PC-3 (cell line): ENCODE measurements at places on chromosomes 16 and 17. TPM values are rescaled to one million over a fixed set of nuclear protein-coding genes. Genes with fewer than 3 reads are reported as not detected.

The MAFG gene
- 22.9 and 37.5 TPM in 2 replicates for total RNA-seq

The NOG gene
- 23.9 and 30.6 TPM in 2 replicates for total RNA-seq

The MT1A gene
- not detected in 2 replicates for total RNA-seq

The TBC1D3I gene
- 0.07 TPM in 1 of 2 replicates, not detected in the other for total RNA-seq

The KRT36 gene
- not detected in 2 replicates for total RNA-seq

The TBC1D16 gene
- 23.7 and 24.6 TPM in 2 replicates for total RNA-seq

The MYO15A gene
- total RNA-seq, result 0.26 TPM in 1 of 2 replicates, not detected in the other

The BRICD5 gene
- 2.1 and 4.8 TPM in 2 replicates for total RNA-seq

The MARF1 gene
- total RNA-seq, result 6.7 and 9.6 TPM in 2 replicates

The SCNN1B gene
- 2.9 and 4.1 TPM in 2 replicates for total RNA-seq

The FKBP10 gene
- 63.4 and 69.8 TPM in 2 replicates for total RNA-seq

The TMED6 gene
- not detected in 2 replicates for total RNA-seq

The ARHGDIG gene
- 0.35 TPM in 1 of 2 replicates, not detected in the other for total RNA-seq

The CCL11 gene
- not detected in 2 replicates for total RNA-seq

The MMP2 gene
- 0.75 TPM in 1 of 2 replicates, not detected in the other for total RNA-seq

The TBC1D3K gene
- total RNA-seq, result not detected in 2 replicates

The TLCD2 gene
- total RNA-seq, result 0.63 and 0.77 TPM in 2 replicates

The ALOX12 gene
- total RNA-seq, result not detected in 2 replicates

The FAM20A gene
- 0.11 and 0.17 TPM in 2 replicates for total RNA-seq

The LGALS9 gene
- total RNA-seq, result 1.1 TPM in 1 of 2 replicates, not detected in the other

The MPV17L gene
- 4.5 and 6.0 TPM in 2 replicates for total RNA-seq

The CAPN15 gene
- 60.4 and 78.1 TPM in 2 replicates for total RNA-seq

The RNF112 gene
- total RNA-seq, result 0.18 and 1.0 TPM in 2 replicates

The C1QTNF1 gene
- 18.6 and 21.0 TPM in 2 replicates for total RNA-seq

The DOC2B gene
- 0.46 and 0.69 TPM in 2 replicates for total RNA-seq

The BCAR1 gene
- total RNA-seq, result 49.3 and 68.0 TPM in 2 replicates

The HBQ1 gene
- total RNA-seq, result not detected in 2 replicates

The SOX8 gene
- total RNA-seq, result 0.47 and 0.92 TPM in 2 replicates

The CLDN6 gene
- total RNA-seq, result not detected in 2 replicates

The ASPA gene
- total RNA-seq, result not detected in 2 replicates

The FOXL1 gene
- 8.1 and 10.9 TPM in 2 replicates for total RNA-seq

The RGS11 gene
- total RNA-seq, result 1.2 and 1.5 TPM in 2 replicates
